ENCODE measurements at places on chromosomes 3 and 15.

DNA sequence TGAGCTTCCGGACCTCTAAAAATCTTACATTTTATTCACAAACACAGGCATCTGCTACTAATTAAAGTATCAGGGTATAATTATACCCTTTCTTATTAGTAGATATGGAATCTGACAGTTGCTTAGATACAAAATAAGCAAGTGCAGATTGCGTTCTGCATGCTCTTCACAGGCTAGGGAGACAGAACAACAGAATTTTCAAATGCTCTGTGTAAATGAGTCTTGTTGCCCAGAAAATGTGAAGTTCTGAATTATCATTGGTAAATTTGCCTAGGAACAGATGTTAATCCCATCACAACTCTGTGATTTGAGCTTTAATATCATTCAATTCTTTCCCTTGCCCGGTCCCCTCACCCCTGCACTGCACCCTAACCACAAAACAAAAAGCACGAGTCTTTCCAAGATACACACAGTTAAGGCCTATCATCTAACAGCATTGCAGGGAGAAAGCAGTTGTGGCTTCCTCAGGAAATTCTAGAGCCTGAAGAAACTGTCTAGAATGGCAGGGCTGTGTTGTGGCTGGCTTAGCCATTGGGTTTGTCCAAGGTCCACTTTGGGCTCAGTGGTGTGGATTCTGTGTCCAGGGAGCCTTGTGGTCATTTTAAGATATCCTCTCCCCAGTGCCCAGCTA lies 119.8 kb downstream of the PDCD6IP start:
- no peak for DNase-seq

DNA sequence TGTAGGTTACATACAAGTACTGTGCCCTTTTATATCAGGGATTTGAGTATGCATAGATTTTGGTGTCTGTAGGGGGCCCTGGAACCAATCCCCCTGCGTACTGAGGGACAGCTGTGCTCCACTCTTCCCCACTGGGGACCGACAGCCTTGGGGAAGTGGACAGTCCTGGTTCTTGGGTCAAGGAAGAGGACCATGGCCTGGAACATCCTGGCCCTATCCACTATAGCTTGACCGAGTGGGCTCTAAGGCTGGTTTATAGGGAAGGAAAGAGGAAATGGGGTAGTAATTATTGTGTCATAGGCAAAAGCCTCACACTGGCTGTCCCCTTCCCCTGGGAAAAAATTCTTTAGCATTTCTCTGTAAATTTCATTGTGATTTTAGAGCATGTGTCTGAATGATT lies 49.5 kb downstream of the CRTC3 start:
- no peak for DNase-seq

DNA sequence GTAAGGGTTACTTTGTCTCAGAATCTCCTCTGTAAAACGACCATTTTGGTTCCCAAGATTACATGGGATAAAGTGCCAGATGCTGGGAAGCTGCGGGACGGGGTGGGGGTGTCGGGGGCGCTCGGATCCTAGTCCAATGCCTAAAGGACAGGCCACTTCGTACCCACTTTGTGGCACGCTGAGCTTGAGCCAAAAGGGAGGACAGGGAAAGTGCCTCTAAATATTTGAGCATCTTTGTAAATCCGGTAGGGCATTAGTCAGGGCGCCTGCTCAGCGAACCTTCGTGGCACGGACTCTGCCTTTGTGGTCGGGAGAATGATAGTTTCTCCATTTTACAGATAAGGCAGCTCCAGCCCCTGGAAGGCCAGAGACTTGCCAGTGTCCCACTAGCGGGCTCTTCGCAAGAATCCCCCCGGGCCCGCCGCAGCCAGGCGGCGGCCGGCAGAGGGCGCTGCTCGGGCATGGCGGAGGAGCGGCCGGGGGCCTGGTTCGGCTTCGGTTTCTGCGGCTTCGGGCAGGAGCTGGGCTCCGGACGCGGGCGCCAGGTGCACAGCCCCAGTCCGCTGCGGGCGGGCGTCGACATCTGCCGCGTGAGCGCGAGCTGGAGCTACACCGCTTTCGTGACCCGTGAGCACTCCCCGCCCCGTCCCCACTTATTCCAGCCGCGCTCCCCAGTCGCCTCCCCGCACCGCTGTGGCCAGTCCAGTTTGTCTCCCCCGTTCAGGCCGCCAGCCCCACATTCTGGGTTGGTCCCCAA lies 1.8 kb downstream of the RCCD1 start:
- DNase-seq = peak; percentile 69

GRCh38 chr15:34721802-34722438 lies 32.9 kb downstream of the GJD2 start:
- DNase-seq = peak; percentile 74

DNA sequence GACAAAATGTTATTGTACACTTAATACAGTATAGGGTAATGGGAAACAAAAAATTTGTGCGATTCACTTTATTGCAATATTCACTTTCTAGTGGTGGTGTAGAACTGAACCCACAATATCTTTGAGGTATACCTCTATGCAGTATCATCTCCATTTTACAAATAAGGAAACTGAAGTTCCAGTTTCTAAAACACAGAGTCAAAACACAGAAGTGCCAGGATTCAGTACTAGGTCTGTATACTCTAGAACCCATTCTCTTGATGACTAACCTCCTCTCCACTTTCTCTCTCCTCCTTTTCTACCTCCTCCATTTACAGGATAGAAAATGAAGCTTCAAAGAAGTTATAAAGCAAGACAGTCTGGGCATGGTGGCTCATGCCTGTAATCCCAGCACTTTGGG lies 62.2 kb downstream of the MB21D2 start:
- DNase-seq = no peak

DNA sequence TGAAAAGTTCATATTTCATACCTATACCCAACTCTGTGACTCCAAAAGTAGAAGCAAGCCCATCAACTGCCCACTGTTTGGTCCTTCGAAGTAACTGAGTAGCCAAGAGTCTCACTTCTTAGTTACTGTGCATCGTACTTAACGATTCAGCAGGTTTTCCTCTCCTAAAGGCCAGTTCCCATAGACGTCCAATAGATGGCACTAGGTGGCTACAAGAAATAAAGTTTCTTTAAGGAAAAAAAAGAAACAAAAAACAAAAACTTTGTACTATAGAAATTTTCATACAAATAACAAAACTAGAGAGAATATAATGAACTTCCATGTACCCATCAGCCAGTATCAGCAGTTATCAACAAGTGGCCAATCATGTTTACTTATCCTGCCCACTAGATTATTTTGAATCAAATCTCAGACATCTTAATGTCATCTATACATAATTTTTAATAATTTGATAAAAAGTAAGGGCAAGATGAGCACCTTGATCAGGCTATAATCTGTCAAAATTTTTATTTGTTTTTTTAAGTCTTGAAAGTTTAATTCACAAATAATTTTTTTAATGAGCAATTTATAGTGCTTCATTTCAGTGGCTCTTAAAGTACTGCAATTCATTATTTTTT lies 63.8 kb upstream of the ACP3 start:
- DNase-seq = peak; percentile 86

GRCh38 chr3:1330107-1330506 lies 237.3 kb downstream of the CNTN6 start:
- DNase-seq = no peak

- no peak for DNase-seq
These were observed 4.7 kb upstream of the GNB4 start for GRCh38 chr3:179455954-179456353.

All from fibroblast of the aortic adventitia (primary cell).